Activated naive CD4-positive, alpha-beta T cell treated with anti-CD3 and anti-CD28 coated beads for 36 hours (primary cell): ENCODE measurements at places on chromosomes 3 and 15. TPM values are rescaled to one million over a fixed set of nuclear protein-coding genes. Genes with fewer than 3 reads are reported as not detected.

GRCh38 chr15:90143166-90143655 is 40.9 kb upstream of the IDH2 start:
- DNase-seq, result peak; percentile 86

DNA sequence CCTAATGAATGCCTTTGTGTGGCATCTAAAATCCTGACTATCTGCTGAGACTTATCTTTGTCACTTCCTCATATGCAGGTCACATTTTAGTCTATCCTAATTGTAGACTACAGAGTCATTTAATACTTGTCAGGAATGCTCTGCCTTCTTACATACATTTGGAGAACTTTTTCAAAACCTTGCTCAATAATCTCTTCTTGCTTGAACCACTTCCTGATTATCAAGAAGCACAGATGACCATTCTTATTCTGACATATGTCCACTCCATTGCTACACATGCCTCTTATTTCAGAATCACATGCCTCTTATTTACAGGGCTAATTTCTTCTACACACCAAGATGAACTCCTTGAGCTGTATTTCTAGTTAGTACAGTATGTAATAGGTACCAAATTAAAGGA is 400.3 kb downstream of the TBC1D5 start:
- DNase-seq, result no peak

- no peak for DNase-seq
Observed at GRCh38 chr3:34504775-34505174, 706.3 kb downstream of the PDCD6IP start.

The PATL2 gene
- total RNA-seq, result 6.3 TPM

DNA sequence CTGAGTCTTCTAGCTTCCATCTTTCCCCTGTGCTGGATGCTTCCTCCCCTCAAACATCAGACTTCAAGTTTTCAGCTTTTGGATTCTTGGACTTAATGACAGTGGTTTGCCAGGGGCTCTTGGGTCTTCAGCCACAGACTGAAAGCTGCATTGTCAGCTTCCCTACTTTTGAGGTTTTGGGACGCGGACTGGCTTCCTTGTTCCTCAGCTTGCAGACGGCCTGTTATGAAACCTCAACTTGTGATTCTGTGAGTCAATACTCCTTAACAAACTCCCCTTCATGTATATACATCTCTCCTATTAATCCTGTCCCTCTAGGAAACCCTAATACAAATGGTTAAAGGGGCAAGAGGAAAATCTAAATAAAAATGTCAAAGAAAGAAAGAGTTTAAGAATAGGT is 100.1 kb downstream of the ABI3BP start:
- DNase-seq, result no peak

The ZPLD1 gene
- total RNA-seq, result not detected

The GLDN gene
- total RNA-seq, result not detected

The LYZL4 gene
- not detected for total RNA-seq

The DUOXA2 gene
- total RNA-seq, result not detected

The DLL4 gene
- 0.14 TPM for total RNA-seq

GRCh38 chr15:41284427-41285177 is 47.8 kb downstream of the OIP5 start:
- DNase-seq, result no peak

DNA sequence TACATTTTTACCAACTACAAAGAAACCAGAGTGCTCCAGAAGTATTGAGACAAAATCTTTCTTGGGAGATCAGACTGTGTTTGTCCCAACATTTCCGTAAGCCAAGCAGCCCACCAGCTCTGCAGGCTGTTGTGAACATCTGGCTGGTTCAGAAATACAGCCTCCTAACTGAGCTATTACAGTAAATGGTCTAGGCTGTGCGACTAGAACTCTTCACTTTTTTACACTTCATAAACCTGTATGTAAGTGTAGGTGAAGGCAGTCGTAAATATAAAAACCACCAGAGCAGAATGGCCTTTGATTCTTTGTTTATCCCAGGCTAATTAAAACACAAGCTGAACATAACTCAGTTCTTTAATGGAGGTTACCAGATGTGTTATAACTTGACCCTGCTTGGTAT is 235.3 kb downstream of the ARRDC4 start:
- DNase-seq, result no peak

- DNase-seq, result no peak
Observed at GRCh38 chr3:38268522-38268921, 2.9 kb downstream of the SLC22A13 start.

DNA sequence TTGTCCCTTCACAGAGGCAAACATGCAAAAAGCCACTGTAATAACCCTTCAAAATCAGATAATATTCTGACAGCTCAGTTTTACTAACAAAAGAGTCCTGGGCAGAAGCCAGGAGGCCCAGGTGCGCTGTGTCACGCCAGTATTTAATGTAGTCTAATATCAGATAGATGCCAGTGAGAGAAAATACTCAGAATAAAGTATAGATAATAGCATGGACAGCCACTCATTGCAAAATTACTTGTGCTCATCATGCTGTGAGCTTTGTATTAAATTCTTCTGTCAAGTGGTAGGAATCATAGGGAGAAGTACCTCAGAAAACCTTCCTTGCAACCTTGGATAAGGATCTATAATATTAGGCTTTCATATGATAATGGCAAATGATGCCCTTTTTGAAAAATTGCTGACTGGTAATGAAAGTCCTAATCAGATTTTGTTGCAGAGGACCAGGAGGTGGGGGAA is 1154.3 kb downstream of the ROBO1 start:
- no peak for DNase-seq

The SNTN gene
- total RNA-seq, result not detected

DNA sequence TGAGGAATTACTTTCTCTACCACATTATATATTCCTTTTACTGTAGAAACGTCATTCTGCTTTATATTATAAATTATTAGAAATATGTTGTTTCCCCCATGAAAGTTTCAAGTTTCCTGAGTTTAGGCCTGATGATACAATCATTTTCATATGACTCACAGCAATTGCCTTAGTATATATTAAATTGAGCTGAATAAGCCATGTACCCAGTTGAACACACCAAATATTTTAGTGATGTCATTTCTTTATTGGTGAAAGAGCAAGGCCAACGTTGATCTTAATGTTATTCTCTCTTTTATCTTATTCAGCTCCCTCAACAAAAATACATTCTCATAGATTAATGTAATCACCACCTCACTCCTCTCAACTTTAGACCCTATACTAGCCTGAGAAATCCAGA is 30.8 kb downstream of the B3GNT5 start:
- DNase-seq, result no peak

The CADM2 gene
- not detected for total RNA-seq

- DNase-seq, result no peak
Observed at GRCh38 chr3:17014284-17014683, 129.5 kb downstream of the PLCL2 start.

The TMEM115 gene
- total RNA-seq, result 11.1 TPM

DNA sequence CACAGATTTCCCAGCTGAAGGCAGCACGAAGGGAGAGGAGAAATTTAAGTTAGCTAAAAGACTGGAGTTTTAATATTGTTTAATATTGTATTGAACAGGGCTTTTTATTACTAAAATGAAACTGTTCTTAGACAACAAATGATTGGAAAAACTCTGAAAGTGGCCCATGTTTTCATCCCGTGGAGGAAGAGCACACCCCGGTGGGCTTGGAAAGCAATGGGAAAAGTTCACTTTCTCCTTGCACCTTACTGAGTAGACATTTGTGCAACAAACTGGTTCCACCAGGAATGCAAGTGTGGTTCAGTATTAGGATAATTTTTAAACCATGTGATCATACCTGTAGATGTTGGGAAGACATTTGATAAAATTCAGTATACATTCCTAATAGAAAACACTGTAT is 8.2 kb upstream of the ESYT3 start:
- DNase-seq, result no peak

DNA sequence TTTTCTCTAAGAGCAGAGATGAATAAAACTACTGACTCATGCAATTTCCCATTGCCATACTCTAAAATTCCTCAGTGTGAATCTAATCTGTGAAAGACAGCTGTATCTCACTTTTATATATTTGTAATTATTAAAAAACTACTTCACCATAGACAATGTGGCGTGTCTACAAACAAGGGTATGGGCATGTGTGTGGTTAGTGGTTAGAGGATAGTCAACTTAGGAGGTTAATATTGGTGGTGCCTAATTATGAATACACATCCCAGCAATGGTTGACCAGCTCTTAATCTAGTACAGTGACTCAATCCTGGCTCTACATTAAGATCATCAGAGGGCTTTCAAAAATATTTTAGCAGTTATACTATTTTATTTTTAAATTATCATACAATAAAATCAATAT is 94.5 kb downstream of the GOLIM4 start:
- no peak for DNase-seq

DNA sequence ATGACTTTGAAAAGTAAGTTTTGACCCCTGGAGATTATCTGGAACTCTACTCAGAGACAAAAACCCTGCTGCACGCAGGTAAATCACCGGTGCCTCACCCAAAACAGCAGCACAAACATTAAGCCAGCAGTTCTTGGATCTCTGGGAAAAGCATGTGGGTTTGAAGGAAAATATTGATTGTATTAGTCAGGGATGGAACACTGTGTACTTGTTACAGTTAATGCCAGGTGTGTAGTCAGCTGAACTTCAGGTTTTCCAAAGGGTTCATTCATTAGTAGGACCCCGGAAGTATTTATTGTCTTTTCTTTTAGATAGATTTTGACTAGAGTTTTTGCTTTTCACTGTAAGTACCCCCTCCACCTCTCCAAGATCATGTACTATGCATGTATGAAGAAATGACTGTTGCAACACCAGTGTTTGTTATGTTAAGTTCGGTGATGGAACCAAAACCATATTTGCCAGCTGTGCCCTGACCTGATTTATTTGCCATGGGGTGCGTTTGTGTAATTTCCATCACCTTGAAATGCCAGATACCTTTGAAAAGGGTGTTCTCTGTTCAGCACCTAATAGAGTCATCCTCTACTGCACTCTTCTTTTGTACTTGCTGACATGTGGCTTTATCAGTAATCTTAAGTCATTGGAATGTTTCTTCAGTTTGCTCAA is 14.5 kb downstream of the ARHGEF26 start:
- DNase-seq, result no peak

DNA sequence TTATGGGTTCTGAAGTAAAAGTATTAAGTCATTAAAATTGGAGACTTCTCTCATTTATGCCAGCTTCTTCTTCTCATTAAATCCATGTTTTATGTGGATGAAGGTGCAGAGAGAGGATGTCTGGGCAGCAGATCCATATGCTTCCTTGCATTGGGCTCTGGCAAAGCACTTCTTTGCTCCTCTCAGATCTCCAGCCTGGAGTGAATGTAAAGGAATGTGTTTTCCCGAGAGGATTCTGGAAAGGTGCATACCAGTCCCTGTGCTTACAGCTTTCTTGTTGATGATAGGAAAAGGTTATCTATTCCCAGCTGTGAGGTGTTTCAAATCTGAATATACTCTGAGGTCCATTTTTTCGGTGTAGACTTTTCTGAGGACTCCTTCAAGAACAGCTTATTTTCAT is 79.9 kb upstream of the PEX5L start:
- no peak for DNase-seq

GRCh38 chr3:196513697-196514349 is 1.3 kb downstream of the SMCO1 start:
- no peak for DNase-seq

DNA sequence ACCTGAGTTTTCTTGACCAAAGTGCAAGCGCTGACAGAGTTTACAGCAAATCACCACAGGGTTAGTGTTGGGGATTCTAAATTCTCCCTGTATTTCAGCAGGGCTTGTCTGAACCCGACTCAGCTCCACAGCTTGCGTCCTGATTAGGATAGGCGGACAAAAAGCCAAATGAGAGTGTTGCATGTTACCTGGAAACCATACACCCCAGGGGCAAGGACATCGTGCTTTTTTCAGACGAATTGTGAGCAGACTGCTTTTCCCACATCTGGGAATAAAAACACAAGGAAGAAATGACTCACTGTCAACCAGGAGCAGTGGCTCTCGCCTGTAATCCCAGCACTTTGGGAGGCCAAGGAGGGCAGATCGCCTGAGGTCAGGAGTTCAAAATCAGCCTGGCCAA is 3.0 kb downstream of the DZIP1L start:
- no peak for DNase-seq

DNA sequence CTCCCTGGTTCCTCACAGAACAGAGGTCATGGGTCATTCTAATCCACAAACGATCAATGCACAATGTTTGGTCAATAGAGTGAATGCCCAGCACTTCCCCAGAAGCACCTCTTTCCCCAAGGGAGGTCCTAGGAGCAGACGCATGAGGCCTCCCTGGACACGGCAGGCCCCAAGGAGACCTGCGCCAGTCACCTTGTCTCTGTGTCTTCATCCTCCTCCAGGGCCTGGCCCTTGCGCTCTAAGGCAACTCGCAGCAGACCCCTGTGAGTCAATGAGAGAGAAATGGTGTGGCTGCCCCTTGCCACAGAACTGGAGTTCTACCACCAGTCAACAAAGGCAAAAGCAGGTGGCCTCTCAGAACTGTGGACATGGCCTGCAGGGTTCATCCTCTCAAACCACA is 18.1 kb downstream of the ALS2CL start:
- no peak for DNase-seq

DNA sequence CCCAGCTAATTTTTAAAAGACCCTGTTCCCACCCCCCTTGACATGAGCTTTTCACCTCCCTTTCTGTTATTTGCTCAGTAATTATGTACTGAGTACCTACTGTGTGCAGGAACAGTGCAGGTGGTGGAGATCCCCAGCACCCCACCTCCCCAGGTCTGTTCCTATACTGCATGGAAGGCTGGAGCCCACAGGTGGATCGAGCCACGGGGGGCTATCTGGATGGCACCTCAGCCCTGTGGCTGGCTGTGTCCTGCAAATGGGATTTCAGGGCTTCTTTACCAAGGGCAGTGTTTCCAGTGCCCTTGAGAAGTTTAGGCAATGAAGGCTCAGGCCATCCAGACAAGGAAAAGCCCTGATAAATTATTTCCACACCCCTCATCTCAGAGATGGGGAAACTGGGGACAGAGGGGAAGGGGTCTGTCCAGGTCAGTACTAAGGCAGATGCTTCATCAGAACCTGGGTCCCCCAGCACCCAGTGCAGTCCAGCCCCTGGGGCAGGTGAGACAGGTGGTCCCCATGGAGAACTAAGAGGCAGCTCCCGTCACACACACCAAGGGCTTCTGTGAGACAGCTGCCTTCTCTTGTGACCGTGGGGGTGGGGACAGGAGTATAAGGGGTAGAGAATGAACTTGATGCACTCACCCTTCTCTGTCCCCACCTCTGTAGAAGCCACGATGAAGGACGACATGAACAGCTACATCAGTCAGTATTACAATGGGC is 109.6 kb downstream of the ETFA start:
- DNase-seq, result no peak

- no peak for DNase-seq
Observed at GRCh38 chr15:35181538-35181937, 96.4 kb upstream of the NANOGP8 start.

DNA sequence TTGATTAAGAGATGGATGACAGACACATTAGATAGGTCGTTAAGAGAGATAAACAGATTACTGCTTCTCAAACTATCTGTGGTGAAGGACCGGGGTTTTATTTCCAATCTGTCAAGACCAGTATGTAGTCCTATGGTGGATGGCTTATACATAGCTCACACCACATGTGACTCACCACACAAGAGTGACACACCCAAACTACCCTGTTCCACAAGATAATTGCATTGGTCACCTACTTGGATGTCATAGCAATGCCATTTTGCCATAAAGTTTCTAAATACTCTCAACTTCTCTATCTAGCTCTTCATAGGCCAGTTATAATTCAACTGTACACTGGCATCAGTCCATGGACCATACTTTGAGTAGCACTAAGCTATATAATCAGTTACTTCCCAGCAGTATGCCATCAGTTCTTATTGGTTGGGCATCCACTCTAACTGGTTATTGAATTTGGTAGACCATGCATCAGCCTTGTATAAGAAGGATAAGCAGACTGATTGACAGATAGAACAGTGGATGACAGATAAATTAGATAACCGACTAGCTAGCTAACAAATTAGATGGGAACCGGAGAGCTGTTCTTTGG is 11.6 kb downstream of the WWTR1 start:
- DNase-seq, result no peak

- DNase-seq, result no peak
Observed at GRCh38 chr3:112646623-112647022, 5.7 kb upstream of the CCDC80 start.
